ENCODE measurements at places on chromosomes 12 and 14.

DNA sequence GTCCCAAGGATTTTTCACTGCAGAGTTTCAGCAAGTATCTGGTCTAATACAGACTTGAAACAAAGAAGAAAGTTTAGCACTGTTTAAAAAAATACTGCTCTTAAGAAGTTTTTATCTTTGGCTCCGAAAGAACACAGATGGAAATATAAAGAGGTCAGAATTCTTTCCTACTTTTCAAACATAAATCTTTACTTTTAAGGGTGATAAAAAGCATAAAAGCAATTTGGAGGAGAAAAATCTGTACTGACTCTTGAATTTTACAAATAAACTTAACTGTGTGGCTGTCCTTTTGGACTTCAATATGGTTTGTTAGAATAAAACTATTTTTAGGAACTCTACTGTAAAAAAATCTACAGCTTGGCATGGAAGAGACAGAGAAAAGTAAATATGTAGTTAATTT, 27.6 kb upstream of the ISM2 start:
- DNase-seq, result no peak

DNA sequence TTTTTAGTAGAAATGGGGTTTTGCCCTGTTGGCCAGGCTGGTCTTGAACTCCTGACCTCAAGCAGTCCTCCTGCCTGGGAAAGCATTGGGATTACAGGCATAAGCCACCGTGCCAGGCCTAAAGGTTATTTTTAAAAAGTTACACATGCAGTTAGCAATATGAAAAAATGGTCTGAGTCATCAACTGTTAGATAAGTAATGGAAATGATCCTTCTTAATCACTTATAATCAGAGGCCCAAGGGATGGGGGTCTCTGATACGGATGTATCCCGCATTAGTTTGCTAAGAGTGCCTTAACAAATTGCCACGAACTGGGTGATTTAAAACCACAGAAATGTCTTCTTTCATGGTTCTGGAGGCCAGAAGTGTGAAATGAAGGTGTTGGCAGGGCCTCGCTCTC, 54.1 kb upstream of the FERMT2 start:
- no peak for DNase-seq

GRCh38 chr14:99132821-99133635, 139.0 kb downstream of the BCL11B start:
- no peak for DNase-seq

- DNase-seq, result no peak
Observed at GRCh38 chr12:56253091-56253490, 5.1 kb downstream of the ANKRD52 start.

- DNase-seq, result no peak
Observed at GRCh38 chr14:36973806-36974442, 198.5 kb downstream of the SLC25A21 start.

DNA sequence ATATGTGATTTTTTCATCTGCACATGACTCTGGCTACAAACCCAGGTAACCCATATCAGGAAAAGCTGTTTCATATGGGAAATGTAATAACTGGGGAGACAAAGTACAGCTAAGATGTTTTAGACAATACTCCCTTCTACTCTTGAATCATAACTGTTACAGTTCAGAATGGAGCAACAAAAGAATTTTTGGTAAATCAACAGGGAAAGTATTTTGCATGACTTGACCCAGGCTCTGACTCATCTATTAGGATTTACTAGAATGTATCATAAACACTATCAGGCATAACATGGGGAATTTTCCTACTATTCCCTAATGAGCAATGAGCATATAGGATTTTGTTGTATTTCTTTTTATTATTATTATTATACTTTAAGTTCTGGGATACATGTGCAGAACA, 553.0 kb downstream of the SLC16A7 start:
- no peak for DNase-seq

DNA sequence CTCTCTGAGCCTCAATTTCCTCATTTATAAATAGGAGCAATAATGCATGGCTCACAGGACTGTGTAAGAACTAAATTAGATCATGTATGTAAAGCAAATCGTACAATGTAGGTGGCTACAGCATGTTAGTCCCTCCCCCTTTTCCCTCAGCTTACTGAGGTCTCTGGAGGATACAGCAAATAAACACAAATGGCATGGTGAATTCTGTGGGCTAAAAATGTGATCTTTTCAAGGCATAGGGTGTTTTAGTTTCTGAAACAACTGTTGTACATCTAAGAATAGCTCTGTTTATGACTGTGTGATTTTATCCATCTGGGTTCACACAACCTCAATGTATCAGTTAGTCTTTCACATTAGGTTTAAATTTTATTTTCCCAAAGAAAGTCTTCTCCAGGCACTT, 121.2 kb upstream of the PLEKHG7 start:
- no peak for DNase-seq

DNA sequence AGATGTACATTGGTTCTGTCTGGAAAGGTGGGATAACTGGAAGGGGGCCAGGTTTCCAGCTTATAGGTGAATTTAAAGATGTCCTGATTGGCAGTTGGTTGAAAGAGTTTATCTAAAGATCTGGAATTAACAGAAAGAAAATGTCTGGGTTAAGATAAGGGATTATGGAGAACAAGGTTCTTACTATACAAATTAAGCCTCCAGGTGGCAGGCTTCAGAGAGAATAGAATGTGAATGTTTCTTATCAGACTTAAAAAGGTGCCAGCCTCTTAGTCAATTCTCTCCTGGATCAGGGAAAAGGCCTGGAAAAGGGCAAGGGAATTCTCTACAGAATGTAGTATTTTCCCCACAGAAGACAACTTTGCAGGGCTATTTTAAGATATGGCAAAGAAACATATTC, 53.1 kb downstream of the CNTN1 start:
- DNase-seq, result no peak

- DNase-seq, result no peak
Observed at GRCh38 chr14:94052662-94053061, 26.5 kb downstream of the OTUB2 start.

GRCh38 chr12:79326222-79326621, 364.5 kb downstream of the PAWR start:
- no peak for DNase-seq

DNA sequence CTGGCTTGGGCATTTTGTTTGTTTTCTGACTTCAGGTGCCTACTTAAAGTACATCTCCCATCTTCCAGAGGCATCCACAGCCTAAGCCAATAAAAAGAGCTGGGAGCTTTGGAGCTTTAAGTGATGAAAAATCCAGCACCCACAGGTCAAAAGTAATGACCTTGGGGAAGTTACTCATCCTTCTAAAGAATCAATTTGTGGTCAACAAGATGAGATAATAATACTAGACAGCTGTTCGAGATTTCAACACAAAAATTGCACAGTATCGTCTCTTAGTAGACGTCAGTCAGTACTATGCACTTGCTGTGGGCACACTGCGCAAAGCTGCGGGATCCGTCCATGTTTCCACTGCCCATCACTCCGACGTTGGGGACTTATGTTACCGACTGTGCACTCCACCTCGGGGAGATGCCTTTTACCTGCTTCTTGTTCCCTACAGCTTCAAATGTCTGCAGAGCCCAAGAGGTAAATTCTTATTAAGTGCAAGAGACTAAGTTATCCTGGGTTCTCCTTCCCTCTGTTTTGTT, 1.3 kb downstream of the ST8SIA1 start:
- DNase-seq, result no peak

GRCh38 chr12:56222531-56222895, 791 bp upstream of the RNF41 start:
- DNase-seq, result peak; percentile 41

DNA sequence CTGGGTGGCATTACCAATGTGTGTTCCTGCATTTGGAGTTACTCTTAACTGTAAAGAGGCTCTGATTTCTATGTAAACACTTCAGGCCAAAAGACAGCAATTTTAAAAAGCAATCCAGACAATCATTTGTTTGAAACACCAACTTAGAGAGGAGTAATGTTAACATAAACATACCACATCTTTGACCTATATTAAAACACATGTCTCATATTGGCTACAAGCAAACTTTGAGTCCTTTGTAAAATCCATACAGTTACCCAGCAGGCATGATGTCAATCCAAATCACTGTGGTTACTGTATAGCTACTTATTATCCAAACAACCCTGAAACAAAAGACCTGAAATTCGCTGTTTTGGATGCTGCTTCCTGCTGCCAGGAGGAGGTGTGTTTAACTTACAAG, 7.5 kb upstream of the G2E3 start:
- no peak for DNase-seq

DNA sequence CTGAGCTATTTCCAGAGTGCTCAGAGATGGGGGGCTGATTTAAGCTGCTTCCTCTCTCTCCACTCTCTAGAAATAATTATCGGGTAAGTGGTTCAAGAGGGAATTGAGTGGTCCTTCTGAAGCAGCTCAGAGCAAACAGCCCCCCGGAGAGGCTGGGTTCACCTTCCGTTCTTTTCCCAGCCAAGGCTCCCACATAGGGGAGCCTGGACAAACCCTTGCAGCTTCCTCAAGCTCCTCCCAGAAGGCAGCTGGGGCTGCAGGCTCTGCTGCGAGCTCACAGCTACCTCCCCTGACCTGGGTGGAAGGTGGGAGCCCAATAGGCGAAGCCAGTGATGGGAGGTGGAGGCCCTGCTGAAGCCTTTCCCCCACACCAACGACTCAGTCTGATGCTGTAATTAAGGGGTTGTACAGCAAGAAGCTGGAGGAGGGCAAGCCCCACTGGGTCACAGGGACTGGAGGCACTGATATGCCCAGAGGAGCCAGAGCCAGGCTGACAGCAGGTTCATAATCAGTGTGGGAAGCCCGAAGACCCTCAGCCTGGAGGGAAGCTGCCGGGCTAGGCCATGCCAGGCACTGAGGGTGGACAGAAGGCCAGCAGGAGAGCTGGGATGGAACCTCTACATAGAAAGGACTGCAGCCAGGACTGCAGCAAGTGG, 52.4 kb downstream of the ARL6IP4 start:
- no peak for DNase-seq

GRCh38 chr12:109881752-109882151, 1.4 kb upstream of the GLTP start:
- no peak for DNase-seq

GRCh38 chr12:24752763-24753462, 196.0 kb downstream of the BCAT1 start:
- no peak for DNase-seq

DNA sequence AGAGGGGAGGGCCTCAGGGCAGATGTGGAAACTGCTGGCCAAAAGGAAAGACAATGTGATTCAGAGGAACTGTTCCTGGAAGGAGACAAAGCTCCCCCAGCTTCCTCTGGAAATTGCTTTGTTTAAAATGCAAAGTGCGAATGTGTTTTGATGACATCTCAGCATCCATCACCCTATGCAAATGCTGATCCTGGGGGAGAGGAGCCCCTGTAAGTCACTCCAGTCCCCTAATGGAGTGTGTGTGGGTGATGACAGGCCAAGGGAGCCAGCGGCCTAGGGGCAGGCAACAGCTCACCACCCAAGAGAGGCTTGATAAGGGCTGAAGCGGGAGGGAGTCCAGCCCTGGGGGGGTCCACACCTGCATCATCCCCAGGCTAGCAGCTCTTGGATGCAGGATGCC, 134.2 kb downstream of the ESRRB start:
- DNase-seq, result no peak

Data from D721Med (cell line).